ENCODE measurements at places on chromosomes 2 and 18.

DNA sequence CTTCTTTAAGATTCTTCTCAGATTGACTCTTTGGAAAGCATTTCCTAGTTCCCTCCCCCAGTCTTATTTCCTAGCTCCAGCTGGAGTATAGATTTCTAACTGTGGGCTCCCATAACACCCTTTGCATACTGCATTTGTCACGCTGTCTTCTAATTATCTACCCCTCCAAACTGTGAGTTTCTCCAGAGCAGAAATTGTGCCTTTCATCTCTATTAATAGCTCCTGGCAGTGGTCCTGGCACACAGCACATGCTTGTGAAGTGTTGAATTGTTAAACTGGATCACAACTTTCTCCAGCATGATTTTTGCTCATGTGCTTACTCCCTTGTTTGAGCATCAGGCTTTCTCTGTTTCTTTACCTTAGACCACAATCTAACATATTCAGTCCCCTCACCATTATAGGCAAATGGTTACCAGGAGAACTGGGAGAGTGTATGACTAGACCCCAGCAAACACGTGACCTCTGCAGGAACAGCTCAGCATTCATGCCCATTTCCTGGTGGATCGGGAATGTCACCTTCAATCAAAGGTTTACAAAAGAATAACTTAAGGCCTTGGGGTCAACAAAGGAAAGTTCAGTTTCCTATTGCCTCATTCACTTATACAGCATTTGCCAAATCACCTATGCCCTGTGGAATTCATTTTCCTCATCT is 175.7 kb upstream of the TANK start:
- no peak for DNase-seq

DNA sequence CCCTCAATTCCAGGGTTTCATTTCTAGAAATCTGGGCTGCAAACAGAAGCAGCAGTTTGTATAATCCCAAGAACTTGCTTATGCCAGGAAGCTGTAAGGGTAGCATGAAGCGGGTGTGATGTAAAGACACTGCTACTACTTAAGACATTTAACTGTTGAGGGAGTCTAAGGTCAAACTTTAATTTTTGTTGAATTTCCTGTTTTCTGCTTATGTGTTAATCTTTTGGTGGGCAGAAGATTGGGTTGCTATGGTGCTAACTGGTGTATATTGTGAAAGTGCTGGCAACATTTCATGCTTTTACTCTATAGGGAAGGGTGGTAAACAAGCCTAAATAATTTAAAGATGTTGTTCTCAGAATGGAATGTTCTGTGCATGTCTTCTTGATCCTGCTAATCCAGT is 2.7 kb downstream of the NCOA1 start:
- DNase-seq, result no peak

DNA sequence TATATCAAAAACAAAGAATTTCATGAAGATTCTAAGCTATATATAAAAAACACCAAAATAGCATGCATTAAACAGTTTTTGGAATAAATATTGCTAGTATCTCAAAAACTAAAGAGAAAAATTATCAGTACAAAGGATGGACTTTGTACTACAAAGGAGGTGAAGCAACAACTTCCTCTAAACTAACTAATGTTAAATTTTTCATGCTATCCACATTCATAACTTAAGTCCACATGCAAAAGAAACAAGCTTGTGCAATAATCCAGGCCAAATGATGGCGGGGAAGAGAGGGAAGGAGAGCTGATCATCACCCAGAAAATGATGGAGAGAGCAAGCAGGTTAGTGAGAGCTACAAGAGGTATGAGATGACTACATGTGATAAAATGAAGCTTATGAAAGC is 70.1 kb downstream of the KIDINS220 start:
- no peak for DNase-seq

GRCh38 chr2:134582547-134582899 is 136.3 kb downstream of the TMEM163 start:
- DNase-seq, result no peak

GRCh38 chr2:146349334-146349733 is 1495.5 kb upstream of the ACVR2A start:
- DNase-seq, result no peak

GRCh38 chr18:38239606-38240005 is 674.0 kb upstream of the CELF4 start:
- DNase-seq, result no peak

GRCh38 chr18:47390410-47391024 is 139.1 kb upstream of the SKOR2 start:
- no peak for DNase-seq

GRCh38 chr18:31503011-31503410 is 5.0 kb downstream of the DSG2 start:
- no peak for DNase-seq

- no peak for DNase-seq
Observed at GRCh38 chr2:200408428-200409316, 101.2 kb downstream of the KCTD18 start.

DNA sequence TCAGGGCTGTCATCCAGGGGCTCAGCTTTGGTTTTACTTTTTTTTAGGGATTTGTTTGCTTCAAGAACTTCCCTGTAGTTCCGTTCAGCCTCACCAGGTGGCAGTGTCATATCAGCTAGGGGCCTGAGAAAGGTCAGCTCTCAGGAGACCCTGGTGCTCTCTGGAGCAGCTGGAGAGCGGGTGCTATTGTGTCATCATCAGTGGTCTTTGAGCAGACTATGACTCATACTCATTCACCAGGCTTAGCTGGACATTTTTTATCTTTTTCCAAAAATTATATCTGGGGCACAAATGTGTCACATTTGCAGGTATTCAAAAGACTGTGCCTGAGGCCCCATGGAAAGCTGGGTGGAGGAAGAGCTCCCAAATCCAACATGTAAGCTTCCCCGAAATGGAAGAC is 24.4 kb downstream of the ZNF892 start:
- DNase-seq, result no peak

DNA sequence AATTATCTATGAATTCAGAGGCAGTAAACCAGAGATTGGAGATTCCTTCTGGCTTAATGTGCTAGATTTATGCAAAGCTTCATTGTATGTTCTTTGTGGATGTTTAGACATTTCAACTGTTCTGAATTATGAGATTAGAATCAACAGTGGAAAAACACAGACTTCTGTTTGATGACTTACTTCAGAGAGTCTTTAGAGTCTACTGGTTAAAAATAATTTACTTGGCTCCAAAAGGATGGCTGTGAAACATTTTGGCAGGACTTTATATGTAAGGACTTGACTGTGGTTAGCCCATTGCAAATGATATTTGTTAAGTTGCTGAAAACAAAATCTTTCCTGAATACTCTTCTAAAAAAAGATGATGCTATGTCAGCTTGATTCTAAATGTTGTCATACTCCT is 25.5 kb upstream of the LRRC30 start:
- no peak for DNase-seq

DNA sequence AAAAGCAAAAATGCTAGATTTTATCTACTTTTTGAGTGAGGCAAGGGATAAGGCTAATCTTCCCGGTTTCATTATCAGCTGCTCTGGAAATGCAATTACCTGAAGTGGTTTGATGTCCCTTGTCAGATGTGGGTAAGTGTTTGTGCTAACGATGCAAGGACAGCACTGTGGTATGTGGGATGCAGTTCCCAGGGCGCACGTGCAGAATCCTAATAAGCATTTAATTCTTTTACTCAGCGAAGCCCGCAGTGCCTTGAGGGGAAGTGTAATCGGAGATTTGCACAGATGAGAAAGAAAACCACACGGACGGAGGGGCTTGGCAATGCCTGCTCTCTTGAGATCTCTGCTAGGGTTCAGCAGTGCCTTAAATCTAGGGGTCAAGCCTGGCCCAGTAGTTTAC is 108.5 kb upstream of the LYPD6 start:
- DNase-seq, result no peak

DNA sequence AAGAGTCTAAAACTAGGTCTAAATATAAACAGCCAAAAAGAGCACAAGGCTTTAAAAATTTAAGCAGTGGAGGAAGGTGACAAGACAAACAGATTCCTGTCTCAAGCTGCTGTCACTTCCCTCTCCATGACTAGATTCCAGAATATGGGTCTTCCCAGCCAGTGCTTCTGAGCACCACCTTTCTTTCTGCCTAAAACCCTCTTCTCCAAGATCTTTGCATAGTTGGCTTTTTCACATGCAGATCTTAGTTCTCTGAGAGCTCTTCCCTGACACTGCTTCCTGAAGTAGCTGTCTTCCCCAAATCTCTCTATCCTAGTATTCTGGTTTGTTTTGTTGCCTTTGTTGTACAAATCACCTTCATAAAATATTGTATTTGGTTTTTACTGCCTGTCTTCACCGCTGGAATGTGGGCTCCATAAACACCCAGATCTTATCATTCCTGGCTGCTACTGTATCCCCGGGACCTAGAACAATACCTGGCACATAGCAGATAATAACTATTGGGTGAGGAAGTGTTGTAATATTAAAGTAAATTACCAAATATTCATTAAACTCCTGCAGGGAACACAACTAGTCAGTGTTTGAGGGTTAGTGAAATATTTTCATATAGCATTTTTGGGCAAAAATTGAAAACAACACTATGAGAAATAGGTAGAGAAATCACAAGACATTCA is 150.2 kb downstream of the CCDC85A start:
- no peak for DNase-seq

GRCh38 chr2:8549942-8550341 is 131.9 kb upstream of the ID2 start:
- DNase-seq, result no peak

DNA sequence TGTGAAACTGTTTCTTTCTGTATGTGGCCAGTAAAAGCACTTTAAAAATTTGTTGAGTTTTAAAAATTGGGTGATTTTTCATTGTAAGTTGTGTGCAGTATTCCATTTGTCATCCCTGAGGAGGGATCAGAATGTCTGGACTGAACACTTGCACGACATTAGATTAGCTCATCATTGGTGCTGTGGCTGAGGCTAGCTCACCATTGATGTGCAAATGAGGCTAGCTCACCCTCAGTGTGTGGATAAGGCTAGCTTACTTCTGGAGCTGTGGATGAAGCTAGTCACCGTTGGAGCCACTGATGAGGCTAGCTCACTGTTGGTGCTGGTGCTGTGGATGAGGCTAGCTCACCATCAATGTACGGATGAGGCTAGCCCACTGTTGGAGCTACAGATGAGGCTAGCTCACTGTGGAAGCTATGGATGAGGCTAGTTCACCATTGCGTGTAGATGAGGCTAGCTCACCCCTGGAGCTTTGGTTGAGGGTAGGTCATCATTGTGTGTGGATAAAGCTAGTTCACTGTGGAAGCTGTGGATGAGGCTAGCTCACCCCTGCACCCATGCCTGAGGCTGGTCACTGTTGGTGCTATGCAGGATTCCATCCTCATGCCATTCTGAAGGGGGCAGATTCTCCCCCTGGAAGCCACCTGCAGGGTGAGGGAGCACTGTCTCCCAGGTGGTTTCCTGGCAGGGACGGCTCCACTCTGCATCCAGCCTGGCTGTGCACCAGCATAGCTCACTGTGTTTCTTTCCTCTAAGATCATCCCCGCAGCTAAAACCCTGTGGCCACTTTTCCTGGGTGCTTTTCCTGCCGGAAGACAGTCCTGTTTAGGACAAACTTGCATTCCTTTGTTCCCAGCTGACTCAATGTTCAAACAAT is 101.1 kb downstream of the TWIST2 start:
- no peak for DNase-seq

DNA sequence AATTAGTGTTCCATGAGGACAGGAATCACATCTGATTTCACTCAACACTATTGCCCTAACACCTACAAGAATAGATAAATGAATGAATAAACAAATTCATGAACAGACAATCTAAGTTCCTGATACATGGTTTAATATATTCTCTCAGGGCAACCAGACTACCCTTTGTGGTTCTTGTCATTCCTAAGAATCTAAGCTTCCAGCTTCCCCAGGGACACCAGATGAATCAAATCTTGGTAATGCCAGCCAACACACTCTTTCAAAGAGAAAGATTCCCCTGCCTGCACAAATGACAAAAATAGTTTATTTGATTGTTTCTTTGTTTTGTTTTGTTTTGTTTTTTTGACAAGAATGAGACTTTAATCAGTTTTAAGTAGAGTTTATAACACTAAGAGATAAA is 237.5 kb upstream of the CHAC2 start:
- no peak for DNase-seq
